ENCODE measurements at places on chromosomes 3 and 15.

DNA sequence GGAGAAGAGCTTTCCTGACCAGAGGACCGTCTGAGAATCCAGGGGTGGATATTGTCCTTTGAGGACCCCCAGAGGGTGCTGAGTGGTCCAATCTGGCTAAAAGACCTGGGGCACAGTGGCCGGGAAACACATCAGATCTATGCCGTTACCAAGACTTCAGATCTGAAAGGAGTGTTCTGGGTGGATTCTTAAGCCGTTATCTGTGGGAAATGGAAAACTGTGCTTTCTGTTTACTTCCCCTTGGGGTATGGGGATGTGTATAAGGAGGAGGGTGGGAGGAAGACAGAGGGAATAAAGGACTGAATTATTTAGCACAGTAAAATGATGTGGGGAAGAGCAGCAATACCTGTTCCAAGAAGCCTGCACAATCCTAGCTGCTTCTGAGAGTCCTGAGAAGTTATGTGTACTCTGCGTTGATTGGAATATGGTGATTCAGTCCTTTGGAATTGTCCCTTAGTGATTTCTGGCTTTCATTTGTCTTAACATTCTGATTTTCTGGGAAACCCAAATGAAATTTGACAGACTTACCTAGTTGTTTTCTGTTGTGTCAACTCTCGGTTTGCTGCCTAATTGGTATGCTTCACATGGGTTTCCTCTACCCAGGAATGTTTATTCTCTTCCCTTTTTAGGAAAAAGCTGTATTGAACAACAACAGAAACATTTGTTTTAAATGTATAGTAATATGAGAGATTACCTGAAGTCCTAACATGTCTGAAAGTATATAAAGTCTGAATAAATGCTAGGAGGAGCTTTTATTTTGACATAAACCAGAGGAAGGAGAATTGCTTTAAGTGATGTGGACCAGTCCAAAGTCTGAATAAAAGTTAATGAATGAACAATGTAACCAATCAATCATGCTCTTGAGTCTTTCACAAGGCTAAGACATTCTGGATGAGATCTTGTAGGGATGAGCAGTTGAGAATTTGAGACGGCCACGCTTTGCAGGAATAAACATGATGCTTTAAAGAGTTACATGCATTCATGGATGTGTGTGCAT, 427.1 kb upstream of the C2CD4B start:
- DNase-seq = no peak

DNA sequence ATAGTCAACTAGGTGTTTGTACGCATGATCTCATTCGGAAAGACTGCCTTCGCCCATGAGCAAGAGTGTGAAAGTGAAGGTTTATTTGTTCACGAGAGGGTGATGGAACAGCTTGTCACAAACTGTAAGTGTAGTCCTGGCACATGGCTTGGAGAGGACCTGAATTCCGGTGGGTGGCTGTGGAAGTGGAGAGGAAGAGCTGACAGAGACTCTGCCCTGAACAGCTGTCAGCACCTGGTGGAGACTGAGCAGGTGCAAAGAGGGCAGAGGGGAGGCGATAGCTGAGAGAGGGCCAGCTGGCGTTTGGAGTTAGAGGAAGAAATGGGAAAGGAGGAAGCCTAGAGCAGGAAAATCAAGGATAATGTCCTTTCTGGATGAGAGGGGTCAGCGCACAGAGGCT, 155.7 kb downstream of the EEFSEC start:
- no peak for DNase-seq

DNA sequence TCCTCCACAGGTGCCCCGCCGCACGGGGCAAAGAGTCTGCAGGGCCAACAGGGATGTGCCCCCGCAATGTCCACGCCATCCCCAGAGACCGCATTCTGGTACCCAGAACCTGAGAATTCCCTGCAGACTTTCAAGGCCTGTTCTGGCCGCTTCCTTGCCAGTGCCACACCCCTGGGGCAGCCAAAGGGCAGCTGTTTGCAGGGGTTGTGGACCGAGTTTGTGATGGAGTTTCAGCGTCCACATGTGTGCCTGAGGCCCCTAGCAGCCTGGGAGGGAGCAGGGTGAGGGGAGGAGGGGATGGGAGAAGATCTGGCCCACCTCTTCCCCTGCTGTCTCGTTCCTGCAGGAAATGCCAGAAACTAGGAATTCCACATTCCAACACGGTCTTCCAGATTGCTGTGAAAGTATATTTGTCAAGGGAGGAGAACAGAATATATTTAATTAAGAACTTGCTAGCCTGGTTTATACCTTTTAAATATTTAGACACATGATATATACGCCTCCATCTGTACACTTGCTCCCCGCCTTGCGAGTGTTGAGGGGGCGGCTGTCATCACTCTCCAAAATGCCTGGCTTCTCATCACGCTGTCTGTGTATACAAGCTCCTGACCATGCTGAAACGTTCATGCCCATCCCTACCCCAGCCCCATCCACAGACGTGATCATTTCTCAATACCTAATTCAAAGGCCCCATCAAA, 31.1 kb upstream of the RASA2 start:
- DNase-seq = no peak

GRCh38 chr3:185846037-185846436, 21.2 kb upstream of the IGF2BP2 start:
- no peak for DNase-seq

- no peak for DNase-seq
Measured at GRCh38 chr3:30343861-30344260, 262.5 kb upstream of the TGFBR2 start.

GRCh38 chr3:25723802-25724201, 59.1 kb upstream of the TOP2B start:
- no peak for DNase-seq

- no peak for DNase-seq
Measured at GRCh38 chr15:39797407-39797806, 14.8 kb upstream of the FSIP1 start.

DNA sequence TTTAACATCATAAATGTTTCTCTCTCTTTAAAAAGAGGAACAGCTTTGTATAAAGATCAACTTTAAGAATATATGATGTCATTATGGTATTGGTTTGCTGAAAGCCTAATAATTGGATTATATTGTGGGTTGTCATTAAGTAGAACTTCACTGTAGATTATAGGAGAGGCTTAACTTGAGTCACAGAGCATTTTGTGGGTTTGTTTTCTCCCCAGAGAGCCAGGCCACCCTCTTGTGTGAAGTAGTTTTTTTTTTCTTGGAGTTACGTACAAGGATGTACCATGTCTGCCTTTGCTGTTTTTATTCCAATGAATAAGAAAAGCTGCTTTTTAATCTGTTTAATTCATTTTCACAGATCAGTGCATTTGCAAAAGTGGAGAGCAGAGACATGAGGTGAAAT, 354.8 kb upstream of the TBL1XR1 start:
- DNase-seq = no peak

DNA sequence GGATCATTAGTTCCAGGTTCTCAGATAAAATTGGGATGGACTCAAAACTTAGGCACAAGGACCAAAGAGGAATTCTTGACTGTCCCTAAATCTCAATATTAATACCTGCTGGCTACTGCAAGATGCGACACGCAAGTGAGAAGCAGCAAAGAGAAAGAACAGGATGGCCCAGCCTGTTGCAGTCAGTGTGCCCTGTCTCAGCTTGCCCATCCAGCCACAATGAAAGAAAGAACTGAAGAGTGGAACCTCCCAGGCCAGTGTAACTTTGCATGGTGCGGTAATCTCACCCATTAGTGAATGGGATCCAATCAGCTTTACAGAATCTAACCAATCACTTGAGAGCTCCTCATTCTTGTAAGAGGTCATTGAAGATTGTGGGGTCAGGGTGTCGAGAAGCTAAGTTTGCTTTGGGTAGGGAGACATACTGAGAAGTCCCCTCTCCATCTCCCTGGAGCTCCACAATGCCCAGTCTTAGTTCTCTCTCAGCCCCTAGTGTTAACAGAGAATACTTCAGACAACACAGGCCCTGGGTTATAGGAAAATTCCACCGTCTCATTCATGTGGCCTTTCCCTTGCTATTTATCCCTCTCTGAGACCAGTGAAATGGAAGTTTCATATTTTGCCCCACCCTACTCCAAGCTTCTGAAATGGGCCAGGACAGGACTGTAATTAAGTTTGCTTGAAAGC, 3.2 kb upstream of the SLC9A9 start:
- DNase-seq = no peak

DNA sequence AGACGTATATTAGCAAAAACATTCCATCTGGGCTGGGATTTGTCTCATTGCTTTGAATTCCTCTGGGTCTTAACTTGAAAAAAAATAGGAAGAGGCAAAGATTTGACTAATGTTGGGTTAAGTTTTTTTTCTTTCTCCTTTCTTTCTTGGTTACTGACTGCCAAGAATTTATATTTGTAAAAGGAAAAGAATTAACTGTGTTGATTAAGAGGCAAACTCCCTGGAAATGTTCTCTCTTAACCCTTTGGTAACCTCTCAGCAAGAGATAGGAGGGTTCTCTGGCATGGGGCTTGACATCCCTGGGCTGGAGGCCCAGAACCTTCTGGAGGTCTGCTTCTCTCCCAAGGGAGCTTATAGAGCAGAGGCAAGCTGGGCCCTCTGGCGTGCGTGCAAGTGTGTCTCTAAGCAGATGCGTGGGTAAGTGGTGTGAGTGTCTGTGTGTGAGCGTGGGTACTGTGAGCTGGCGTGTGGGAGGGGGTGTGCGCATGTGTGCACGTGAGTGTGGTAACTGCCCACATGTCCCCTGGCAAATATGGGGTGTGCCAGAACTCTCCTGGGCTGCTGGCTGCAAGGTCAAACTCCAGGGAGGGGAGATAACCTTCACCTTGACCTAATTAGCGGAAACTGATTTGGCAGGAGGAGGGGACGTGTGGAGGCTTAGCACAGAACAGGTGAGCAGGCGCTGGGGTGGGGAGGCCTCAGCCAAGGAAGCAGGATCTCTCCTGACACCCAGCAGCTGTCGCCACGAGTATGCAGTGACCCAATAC, 49.4 kb upstream of the MAGEF1 start:
- DNase-seq = no peak

DNA sequence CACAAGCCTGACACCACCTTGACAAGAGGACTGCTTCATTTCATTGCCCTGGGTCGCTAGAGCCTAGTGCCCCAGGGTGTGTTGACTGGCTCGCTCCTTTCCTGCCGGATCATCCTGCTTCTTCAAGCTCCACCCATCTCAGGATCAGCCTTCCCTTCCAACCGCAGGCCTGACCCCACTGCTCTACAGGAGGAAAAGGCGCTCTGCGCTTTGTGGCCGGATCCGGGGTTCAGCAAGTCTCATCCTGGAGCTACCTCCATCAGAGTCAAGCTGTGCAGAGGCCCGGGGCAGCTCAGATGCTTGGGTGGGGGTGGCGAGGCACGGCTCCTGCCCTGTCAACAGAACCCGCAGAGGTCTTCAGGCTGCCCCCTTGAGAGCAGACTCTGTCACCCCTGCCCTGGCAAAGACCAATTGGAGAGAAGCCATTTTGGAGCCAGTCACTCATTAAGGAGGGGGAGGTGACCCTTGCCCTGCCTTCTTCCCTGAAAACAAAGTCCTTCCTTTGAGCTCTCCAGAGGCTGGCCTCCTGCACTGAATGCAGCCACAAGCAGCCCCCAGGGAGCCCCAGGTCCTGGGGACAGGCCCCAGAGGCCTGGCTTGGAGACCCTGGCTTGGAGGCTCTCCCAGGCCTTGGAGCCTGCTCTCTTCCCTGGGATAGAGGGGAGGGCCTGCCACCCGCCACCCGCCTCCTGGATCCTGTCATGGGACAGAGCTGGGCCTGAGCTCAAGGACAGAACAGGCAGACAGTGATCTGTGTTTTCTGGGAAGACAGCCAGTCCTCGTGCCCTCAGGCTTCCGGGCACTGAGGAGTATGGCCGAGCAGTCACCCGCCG, 80.3 kb downstream of the CPN2 start:
- DNase-seq = no peak

- no peak for DNase-seq
Measured at GRCh38 chr15:91529534-91529933, 324.0 kb upstream of the SLCO3A1 start.

GRCh38 chr3:42061025-42061712, 30.0 kb upstream of the TRAK1 start:
- no peak for DNase-seq

DNA sequence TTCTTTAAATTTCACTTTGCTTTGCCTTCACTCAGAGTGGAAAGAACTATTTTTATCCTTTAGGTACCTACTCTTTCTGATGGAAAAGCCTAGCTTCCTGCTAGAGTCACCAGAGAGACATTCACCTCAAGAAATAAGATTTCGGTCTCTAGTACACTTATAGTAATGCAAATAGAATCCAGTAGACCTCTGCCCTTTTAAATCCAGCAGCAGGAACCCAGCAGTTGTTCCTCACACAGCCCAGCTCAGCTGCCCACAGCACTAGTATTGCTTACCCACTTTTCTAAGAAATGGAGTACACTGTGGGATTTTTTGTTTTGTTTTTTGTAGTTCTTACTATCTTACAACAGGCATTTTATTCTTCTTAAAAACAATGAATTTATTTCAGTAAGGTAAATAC, 497.0 kb upstream of the CCDC54 start:
- no peak for DNase-seq

DNA sequence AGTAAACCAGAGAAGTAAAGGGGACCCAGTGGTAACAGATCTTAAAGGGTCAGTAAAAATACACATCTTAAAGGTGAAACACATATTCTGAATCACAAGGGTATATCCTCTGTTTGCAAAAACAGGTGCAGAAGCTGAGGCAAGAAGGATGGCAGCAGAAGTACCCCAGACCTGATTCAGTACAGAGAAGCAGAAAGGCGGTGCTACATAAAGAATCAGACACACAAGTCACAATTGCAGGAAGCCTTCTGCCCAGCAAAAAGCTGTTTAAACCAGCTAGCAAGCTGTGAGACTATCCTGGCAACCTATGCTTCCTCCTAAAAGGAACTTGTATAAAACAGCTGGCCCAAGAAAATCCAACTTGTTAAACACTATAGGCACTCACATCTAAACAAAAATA, 49.4 kb downstream of the ZNF280D start:
- no peak for DNase-seq

All from cortex of kidney (tissue), 1 donor.